ENCODE measurements at places on chromosomes 7 and 10. TPM values are rescaled to one million over a fixed set of nuclear protein-coding genes. Genes with fewer than 3 reads are reported as not detected.

GRCh38 chr7:116561697-116562483 is 37.1 kb downstream of the CAV1 start:
- no peak for DNase-seq

- no peak for DNase-seq
Observed at GRCh38 chr10:49220679-49221078, 32.5 kb upstream of the TMEM273 start.

DNA sequence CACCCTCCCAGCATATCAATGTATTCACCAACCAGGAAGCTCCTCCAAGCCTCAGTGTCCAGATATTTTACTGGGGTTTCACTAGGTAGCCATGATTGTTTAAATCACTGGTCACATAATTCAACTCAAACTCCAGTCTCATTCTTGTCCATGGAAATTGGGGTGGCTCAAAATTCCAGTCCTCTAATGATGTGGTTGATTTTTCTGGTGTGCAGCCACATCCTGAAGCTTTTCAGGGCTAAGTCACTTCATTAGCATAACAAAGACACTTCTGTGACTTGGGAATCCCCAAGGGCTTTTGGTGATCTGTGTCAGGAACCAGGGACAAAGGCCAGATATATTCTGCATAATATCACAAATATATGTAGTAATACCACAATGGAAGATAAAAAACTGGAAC is 786.9 kb upstream of the IGFBP3 start:
- no peak for DNase-seq

DNA sequence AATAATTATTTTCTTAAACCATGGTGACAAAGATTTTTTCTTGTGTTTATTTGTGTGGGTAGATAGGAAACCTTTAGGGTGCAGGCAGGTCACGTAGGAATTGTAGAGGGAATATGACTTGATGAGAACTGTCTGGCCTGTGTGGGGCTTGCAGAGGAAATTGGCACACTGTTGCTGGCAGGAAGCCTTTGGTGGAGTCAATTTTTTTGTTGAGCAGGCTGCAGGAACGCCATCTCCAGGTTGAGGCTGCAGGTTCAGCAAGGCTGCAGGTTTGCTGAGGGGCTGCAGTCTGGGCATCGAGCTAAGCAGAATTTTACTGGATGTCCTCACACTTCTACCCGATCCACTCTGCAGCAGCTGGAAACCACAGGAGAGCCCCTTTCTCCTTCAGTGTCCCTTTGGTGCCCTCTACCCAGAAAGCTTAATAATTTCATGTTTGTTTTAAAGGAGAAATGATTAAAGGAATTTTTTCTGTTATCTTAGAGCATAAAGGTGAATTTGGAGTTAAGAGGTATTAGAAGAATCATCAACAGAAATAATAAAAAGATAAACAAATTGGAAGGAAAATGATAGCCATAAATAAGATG is 37.0 kb downstream of the TBC1D12 start:
- DNase-seq, result no peak

DNA sequence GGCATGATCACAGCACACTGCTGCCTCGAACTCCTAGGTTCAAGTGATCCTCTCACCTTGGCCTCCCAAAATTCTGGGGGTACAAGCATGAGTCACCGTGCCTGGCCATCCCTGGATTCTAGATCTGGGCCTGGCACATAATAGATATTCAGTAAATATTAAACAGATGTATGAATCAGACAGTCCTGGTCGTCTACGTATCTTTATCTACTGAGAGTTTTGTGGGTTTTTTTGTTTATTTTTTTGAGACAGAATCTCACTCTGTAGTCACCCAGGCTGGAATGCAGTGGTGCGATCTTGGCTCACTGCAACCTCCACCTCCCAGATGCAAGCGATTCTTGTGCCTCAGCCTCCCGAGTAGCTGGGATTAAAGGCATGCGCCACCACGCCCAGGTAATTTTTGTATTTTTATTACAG is 24.3 kb upstream of the ITGB1 start:
- no peak for DNase-seq

Gene DRGX
- total RNA-seq, result not detected

DNA sequence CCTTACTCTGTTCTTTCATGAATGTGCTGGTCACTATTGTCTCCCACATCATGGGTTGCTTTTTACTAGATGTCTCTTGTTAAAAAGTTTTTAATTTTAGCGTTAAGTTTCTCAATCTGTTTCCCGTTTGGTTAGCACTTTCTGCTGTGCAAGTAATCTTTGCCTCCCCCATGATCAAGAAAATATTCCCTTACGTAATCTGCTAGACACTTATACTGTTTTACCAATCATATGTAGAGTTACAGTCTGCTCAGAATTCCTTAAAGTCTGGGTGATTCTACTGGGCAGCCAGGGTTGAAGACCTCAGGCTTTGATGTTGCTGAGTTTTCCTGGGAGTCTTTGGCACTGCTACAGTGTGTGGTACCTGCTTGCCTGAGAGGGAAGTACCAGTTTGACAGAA is 38.2 kb upstream of the RPA3 start:
- no peak for DNase-seq

All from activated CD8-positive, alpha-beta T cell treated with anti-CD3 and anti-CD28 coated beads for 36 hours (primary cell).